ENCODE measurements at places on chromosomes 1 and 21.

DNA sequence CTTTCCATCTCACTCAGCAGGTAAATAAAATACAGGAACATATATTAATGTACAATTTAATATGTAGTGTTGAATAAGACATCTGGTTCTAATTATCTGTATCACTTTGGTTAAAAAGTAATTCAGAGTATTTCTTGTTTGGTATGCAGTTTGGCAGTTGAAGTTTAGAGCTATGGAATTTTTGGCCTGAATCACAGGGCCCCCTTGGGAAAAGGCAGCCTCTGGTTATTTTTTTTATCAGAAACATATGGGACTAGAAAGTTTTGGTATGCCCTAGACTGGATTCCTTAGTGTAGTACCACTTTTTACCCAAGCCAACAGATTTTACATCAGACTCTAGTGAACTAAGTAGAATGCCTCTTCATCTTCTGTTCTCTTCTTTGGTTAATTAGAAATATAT is 26.4 kb downstream of the CNST start:
- DNase-seq: no peak

DNA sequence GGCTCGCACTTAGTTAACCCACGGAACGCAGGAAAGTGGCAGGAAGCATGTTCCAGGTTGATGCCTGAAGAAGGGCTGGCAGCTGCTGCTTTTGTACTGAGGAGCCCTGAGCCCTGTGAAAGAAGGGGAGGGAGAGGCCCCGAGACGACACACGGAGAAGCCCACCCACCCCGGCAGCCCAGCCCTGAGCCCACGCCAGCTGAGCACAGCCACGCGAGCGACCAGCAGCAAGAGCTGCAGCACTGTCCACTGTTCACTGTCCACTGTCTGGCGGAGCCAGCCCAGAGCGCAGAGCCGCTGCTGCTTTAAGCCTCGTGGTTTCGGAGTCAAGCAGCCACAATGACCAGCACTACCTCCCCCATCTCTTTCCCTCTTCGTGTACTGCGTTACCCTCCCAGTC is 5.3 kb downstream of the LRRC47 start:
- no peak for DNase-seq

GRCh38 chr1:46464013-46464548 is 25.6 kb upstream of the DMBX1 start:
- no peak for DNase-seq

- DNase-seq: no peak
Measured at GRCh38 chr1:33930346-33931110, 66.6 kb downstream of the HMGB4 start.

DNA sequence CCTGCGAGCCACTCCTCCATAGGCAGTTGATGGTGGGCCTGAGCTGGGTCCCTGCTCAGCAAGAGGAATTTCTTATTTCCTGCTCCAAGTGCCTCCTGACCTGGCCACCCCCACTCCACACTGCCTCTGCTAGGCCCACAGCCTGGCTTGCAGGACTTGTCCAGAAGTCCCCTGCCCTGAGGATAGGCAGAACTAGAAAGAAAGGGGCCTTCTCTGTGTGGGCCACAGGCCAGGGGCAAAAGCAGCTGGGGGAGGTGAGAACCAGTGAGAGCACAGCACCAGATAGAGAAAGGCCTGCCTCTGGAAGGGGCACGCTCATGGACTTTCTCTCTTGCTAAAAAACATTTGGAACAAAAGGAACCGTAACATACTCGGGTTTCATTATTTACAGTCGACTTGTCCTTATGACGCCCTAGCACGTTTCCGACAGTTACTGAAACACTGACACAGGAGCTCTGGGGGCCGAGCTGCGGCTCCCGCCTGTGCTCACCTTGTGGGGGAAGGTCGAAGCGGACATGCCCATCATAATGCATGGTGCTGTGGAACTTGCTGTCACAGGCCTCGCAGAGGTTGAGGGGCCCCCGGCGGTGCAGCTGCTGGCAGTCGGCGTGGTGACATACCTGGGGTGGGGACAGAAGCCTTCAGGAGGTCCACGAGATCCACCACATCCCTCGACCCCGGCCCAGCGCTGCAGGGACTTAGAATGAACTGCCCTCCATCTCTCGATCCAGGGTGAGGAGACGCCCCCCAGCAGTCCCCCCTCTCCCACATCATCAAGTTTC is 11.3 kb upstream of the TNFRSF25 start:
- DNase-seq: no peak

- no peak for DNase-seq
Measured at GRCh38 chr1:34479731-34480130, 275.1 kb upstream of the GJB5 start.

GRCh38 chr1:225481738-225482137 is 53.9 kb upstream of the LBR start:
- peak; percentile 79 for DNase-seq

DNA sequence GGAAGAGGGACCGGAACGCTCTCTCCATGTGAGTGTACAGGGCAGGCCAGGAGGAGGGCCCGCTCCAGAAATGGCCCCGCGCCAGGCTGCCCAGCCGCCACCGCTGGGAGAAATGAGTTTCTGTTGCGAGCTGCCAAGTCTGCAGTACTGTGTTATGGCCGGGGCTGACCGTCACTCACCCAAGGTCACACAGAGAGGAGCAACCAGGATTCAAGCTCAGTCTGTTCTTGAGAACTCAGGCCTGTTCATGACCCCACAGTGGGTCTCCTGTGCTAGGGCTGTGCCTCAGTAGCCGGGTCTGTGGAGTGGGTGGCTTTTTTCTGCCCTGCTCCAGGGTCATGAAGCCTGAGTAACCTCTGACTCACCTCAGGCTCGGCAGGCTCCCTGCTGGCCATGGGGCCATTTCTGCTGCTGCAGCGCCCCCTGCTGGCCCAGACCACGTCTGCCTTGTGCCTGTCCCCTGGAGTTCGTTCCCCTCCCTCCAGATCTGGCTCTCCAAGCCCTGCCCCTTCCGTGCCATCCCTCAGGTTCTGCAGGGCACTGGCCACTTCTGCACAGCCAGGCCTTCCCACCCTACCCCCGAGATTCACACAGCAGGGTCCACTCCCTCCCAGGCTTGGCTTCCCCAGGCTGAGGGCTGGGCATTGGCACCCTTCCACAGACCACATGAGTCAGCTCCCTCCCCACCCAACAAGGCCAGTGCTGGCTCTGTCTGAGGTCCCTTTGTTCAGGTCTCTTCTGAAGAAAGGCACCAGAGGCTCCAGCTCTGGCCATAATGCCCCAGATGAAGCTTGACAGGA is 51.8 kb downstream of the EDN2 start:
- DNase-seq: no peak

GRCh38 chr1:208201229-208201628 is 43.0 kb downstream of the PLXNA2 start:
- DNase-seq: no peak

- no peak for DNase-seq
Measured at GRCh38 chr21:21373969-21374368, 375.8 kb downstream of the NCAM2 start.

- peak; percentile 54 for DNase-seq
Measured at GRCh38 chr1:16236511-16237342, at the start of gene CPLANE2. Gene CPLANE2, minus strand, starts transcription at chr1:16237183. Its CDS starts 441 bp downstream, at chr1:16236742.

- DNase-seq: no peak
Measured at GRCh38 chr1:245896258-245896657, 610.8 kb downstream of the SMYD3 start.

- no peak for DNase-seq
Measured at GRCh38 chr1:47824716-47825115, 172.5 kb downstream of the TRABD2B start.

GRCh38 chr1:161166669-161167548 is 683 bp downstream of the PPOX start:
- DNase-seq: no peak

DNA sequence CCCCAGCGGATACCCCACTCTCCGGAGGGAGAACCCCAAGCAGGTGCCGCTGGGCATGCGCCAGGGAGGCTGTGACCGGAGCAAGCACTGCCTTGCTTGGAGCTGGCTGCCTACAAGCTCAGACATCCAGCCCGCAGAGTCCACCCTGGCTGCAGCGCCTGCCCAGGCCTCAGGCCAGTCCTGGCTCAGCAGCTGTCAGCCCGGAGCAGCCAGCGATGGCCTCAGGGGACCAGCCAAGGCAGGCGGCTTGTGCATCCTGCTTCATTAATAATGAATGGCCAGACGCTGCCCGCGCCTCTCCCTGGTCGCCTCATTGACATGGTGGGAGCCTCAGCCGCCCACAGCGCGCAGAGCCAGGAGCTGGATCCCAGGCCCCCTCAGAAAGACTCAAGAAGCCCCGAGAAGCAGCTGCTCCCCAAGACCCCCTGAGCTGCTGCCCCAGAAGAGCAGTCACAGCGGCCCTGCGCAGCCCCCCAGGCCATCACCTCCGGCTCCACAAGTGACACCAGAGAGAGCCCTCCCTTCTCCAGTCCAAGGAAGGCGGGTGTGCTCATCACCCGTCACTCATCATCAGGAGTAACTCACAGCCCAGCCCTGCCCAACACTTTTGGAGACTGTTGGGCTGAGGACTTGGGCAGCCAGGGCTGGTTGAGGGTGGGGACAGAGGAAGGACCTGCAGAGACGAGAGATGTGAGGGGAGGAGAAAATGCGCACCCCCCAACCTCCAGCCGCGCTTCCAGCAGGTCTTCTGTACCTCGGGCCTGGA is 19.6 kb downstream of the KCNAB2 start:
- DNase-seq: no peak

DNA sequence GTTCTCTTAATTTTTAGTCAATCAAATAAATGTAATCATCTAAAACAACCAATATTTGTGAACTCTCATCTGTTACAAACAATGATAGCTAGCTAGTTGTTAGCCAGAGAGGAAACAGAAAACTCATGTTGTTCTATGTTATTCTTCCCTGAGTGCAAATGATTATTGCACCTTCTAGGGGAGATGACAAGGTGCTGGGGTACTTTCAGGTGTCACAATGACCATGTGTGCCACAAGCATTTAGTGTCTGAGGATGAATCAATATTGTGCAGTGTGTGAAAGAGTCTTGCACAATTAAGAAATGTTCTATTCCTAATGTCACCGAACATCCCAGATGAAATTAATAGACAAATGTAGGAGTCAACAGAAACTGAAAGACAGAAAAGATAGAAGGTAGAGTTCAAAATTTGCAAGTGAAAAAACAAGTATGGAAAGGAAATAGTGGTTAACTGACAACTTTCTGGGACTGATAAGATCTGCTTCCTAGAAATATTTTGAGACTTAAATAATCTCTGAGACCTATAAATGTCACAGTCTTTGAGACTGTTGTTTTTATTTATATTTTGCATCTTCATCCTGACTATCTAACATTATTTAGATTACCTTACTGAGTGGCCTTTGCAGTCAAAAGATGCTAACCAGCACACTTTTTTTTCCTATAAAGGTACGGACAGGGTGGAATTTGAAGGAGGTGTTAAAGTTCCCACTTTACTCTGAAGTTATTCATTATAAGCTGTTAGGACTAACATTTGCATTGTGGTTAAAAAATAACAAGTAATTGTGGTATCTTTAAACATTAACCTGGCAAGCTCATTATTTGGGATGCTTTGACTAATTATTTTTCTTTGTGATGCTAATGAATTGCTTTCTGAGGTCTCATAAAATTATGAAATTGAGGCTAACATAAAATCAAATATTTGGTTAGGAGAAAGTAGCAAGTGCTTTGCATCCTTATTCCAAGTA is 21.6 kb upstream of the DPYD start:
- DNase-seq: no peak

DNA sequence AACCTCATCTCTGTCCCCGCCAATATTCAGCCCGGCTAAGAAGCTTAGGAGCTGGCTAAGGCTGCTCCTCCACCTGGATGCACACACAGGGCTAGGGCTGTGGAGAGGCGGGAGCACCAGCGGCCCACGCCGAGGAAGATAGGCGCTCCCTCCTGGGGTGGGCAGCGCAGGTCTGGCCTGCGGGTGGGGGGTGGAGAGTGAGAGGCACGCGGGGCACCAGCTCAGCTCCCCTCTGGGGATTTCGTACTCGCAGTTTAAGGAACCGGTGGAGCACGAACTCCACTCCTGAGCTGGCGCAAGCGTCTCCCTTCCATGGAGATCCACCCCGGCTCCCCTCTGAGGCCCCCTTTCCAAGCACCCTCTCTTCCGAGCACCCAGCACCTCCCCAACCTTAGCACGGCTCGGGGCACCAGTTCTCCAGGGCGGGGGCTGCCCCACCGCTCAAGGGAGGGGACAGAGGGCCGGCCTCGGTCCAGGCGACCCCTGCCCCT is 433 bp upstream of the KAZN start:
- DNase-seq: no peak

- DNase-seq: no peak
Measured at GRCh38 chr1:160127865-160128523, 12.4 kb downstream of the ATP1A2 start.

DNA sequence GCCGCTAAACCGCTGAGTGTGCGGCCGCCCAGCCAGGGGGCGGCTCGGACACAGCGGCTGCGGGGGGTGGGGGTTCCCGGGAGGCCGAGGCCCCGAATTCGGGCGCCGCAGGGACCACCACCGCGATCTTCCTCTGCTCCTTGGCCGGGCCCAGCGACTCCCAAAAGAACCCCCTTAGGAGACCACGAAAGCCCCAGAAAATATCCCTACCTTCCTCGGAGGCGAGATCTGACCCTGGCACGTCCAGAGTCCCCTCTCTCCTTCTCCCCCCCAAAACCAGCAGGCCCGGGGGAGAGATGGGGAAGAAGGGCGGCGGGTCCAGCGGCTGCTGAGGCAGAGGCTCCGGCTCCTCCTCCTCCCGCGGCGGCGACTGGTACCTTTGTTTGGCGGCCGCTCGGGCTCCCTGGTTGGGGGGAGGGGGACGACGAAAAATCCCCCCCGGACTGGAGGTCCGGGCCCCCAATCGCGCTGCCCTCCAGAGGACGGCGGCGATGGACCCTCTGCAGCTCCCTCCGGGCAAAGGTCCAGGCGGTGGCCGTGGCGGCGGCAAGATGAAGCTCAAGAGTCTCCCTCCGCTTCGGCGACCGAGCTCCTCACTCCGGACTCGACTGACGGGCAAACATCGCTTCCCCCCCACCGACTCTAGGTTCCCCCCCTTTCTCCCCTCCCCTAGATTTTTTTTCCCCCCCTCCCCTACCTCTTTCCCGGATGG is at the start of gene ARID4B:
ARID4B (minus strand) TSS at position 621 of the 712 bp plus-strand sequence. CDS start 1,260 bp downstream, outside the sequence.
- DNase-seq: no peak

GRCh38 chr1:210233495-210234328 is 1.1 kb downstream of the SERTAD4 start:
- DNase-seq: peak; percentile 51

DNA sequence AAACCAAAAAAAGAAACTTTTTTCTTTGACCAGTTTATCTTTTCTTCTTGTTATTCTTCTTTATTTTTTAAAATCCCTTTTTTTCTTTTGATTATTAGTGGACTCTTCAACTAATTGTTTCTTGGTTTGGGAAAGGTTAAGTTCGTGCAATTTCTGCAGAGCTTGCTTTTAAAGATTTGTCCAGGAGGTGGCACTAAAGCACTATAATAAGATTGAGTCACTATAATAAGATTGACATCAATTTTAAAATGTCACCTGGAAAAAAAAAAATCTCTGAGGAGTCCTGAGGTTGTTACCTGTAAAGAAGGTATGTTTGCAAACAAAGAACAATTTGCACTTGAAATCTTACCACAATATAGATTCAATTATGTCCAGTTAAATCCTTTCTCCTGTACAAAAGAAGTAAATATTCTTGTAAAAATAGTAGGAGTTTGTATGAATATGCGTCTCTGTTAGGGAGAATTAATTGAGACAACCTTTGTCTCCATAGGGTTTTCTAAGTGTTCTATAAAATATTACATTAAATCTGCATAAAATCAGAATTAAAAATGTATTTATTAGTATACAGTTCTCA is 166.7 kb downstream of the ADGRL4 start:
- no peak for DNase-seq

Data from NCI-H1417 treated with DMSO at 0.1 percent for 48 hours (cell line).